ENCODE measurements at places on chromosomes 5 and 9.

GRCh38 chr5:15020736-15021135, 149.2 kb upstream of the ANKH start:
- DNase-seq: no peak

DNA sequence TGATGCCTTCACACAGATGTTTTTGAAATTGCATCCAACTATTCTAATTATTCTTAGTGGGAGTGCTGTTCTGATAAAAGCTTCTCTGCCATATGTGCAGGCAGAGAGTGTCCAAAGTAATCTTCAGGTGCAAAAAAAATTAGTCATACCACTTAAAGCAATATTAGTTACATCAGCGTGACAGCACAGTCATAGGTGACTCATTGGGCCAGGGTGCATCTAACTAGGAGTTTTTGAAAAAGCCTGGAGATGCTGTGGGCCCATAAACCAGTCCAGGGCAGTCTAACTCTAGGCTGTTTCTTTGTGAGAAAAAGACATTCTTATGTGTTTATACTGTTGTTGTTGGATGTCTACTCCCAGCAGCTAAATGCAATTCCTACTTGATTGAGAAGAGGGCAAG, 33.0 kb upstream of the C6 start:
- no peak for DNase-seq

DNA sequence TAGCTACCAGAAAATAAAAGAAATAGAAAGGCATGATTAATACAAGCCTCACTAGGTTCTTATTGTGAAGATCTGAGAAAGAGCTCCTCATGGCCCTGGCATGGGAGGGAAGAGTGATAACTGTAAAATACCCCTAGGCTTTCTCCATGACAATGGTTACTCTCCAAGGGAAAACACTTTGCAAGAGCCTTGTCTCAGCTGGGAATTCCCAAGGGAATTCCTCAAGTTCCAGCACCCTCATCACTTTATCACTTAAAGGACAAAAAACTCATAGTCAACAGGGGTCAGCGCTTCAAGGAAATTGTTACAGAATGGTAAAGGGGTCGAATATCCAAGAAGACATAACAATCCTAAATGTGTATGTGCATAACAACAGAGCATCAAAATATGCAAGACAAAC, 21.2 kb downstream of the SYK start:
- DNase-seq: no peak

- DNase-seq: peak; percentile 27
Observed at GRCh38 chr5:131513780-131514179, 121.2 kb downstream of the RAPGEF6 start.

DNA sequence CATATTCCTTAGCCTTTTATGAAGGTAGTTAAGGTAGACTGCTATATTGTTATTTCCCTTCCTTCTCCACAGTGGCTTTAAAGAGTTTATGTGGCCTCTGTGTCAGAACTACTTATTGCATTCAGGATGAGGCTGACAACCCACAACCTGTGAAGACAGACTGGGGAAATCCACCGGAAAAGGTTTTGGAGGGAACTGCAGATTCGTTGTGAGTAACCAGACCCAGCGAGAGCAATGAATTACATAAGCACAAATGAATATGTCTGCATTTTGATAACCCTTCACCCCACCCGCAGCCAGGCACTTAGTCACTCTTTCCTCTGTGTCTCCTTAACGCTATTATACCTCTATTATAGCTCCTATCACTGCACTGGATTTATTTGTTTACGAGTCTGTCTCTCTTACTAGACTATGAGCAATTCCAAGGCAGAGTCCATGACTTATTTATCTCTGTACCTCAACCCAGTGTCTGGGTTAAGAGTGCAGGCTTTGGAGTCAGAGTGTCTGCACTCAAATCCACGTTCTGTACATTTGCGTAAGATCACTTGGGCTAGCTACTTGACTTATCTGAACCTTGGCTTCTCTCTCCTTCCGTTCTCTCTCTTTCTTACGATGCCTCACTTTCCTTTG, 19.2 kb downstream of the KCTD16 start:
- no peak for DNase-seq

GRCh38 chr5:107867266-107867665, 196.5 kb upstream of the EFNA5 start:
- DNase-seq: no peak
